Activated CD4-positive, alpha-beta memory T cell treated with anti-CD3 and anti-CD28 coated beads for 36 hours (primary cell): ENCODE measurements at places on chromosomes 13 and 19. TPM values are rescaled to one million over a fixed set of nuclear protein-coding genes. Genes with fewer than 3 reads are reported as not detected.

The FUT6 gene
- not detected for total RNA-seq

The NLRP11 gene
- not detected for total RNA-seq

DNA sequence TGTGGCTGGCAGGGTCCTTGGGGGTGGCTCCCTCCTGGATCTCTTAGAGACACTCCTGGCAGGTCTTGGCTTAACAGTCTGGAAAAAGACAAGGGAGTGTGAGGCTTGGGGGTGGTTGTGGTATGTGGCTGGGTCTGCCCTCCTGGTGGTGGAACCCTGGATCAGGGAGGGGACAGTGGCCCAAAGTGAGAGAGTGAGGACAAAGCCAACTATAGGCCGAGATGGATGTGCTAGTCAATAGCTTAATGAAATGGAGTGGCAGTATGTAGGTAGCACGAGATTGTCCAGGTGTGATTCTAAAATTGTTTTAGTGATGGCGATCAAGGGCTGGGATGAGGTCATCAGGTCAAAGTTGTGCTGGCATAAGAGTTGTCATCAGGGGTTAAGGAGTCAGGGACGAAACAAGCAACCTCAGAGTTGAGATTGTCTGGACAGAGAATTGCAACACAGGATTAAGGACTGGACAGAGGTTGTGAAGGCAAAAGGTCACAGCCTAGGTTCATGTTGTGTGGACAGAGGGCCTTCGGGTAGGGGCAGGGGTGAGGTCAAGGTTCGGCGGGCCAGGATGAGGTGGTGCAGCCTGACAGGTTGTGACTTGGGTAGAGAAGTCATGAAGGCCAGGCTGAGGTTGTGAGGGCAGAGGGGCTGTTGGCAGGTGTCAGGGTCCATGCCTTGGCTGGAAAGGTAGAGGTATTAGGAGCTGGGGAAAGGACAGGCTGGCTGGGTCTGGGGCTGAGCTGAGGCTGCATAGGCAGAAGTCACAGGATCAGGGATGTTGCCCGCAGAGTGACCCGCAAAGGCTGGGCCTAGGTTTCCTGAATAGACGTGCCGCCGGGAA lies 4.5 kb upstream of the RASAL3 start:
- peaks cover 2% of the 10 kb centered on the region for H3K36me3 ChIP-seq
- DNase-seq: no peak
- peaks cover 55% of the 10 kb centered on the region for H3K4me1 ChIP-seq
- H3K27me3 ChIP-seq: no peaks in the 10 kb centered on the region
- peak overlapping the region; percentile 63 for H3K4me3 ChIP-seq

DNA sequence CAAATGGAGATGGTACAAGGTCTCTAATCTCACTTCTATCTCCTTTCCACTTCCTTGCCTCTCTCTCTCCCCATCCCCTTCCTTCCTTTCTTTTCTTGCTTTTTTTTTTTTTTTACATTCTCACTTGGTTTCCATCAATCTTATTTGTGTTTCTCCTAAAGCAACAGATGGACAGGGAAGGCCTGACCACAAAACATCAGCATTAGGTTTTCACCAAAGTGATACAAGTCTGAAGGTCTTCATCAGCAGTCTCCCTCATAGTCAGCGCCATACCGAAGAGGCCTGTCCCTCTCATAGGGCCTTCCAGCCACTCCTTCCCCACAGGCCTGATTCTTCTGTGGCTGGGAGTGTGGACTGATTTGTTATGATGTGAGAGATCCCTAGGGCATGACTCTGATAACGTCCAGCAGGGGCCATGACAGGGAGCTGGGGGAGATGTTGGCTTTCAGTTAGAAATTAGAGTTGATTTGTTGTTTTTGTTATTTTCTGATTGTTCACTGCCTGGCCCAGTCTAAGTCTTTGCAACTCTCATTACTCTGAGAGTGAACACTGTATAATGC lies 158.7 kb downstream of the SLC7A1 start:
- peaks cover 3% of the 10 kb centered on the region for H3K27me3 ChIP-seq
- H3K36me3 ChIP-seq: no peaks in the 10 kb centered on the region
- no peak overlapping the region for H3K4me3 ChIP-seq
- no peak overlapping the region for H3K27ac ChIP-seq
- no peaks in the 10 kb centered on the region for H3K4me1 ChIP-seq
- DNase-seq: no peak

GRCh38 chr19:10817291-10818038 lies 18.5 kb downstream of the TMED1 start:
- no peaks in the 10 kb centered on the region for H3K27me3 ChIP-seq
- no peak overlapping the region for H3K27ac ChIP-seq
- H3K4me1 ChIP-seq: peaks cover 10% of the 10 kb centered on the region
- DNase-seq: no peak
- no peak overlapping the region for H3K4me3 ChIP-seq
- peaks cover 27% of the 10 kb centered on the region for H3K36me3 ChIP-seq

DNA sequence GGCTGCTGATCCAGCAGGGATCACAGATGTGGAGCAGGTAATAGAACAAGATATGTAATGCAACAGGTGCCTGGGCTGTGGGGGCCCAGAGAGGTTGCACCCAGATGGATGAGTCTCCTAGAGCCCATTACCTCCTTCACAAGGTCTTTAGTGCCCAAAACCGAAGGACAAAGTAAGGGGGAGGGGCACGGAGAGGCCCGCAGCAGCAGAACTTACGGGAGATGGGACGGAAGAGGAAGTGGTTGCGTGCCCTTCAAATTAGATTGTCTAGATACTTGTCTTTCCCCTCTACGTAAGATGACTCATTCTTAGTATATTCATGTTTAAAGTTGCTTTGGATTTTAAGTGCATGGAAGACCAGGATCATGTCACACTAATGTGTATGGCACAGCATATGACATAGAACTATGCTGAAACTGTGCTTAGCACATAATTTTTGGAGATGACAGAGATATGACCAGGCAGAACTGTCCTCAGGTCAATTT lies 5.7 kb upstream of the MRPS31 start:
- H3K27ac ChIP-seq: peak overlapping the region; percentile 96
- peaks cover 31% of the 10 kb centered on the region for H3K4me1 ChIP-seq
- peak; percentile 87 for DNase-seq
- no peaks in the 10 kb centered on the region for H3K36me3 ChIP-seq
- peak overlapping the region; percentile 64 for H3K4me3 ChIP-seq

DNA sequence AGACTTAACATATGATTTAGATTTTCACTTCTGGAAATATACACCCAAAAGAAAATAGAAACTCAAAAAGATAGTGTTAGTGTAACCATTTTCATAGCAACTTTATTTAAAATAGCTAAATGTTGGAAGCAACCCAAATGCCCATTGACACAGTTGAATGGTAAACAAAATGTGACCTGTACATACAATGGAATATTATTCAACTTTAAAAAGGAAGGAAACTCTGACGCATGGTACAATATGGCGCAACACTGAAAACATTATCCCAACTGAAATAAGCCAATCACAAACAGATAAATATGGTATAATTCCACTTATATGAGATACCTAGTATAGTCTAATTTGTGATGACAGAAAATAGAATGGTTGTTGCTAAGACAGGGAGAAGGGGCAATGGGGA lies 1456.1 kb upstream of the MIR17HG start:
- no peak overlapping the region for H3K4me3 ChIP-seq
- no peaks in the 10 kb centered on the region for H3K36me3 ChIP-seq
- no peaks in the 10 kb centered on the region for H3K4me1 ChIP-seq
- DNase-seq: no peak

DNA sequence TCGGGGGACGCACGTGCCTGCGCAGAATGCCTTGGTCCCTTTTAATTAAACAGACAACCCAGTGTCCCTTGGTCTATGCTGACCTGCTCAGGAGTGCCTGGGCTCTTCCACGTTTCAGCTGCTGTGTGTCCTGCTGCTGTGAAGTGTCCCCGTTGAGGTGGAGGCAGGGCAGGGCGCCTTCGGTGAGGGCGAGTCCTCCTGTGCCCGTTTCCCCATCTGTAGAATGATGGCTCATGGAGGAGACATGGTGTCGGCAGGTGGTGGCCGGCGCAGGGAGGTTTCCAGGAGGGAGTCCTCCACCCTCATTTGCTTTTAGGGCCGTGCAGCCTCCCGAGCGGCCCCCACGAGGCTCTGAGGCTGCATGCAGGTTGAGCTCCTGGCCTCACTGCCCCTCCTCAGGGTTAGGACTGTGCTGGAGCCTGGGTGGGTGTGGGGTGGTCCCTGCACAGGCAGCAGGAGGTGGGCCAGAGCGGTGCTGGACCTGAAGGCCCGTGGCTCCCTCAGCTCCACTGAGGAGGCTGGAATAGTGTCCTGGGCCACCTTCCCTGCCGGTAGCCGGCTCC lies 8.8 kb downstream of the STK11 start:
- no peaks in the 10 kb centered on the region for H3K27me3 ChIP-seq
- DNase-seq: no peak
- peaks cover 16% of the 10 kb centered on the region for H3K36me3 ChIP-seq
- peak overlapping the region; percentile 97 for H3K27ac ChIP-seq

DNA sequence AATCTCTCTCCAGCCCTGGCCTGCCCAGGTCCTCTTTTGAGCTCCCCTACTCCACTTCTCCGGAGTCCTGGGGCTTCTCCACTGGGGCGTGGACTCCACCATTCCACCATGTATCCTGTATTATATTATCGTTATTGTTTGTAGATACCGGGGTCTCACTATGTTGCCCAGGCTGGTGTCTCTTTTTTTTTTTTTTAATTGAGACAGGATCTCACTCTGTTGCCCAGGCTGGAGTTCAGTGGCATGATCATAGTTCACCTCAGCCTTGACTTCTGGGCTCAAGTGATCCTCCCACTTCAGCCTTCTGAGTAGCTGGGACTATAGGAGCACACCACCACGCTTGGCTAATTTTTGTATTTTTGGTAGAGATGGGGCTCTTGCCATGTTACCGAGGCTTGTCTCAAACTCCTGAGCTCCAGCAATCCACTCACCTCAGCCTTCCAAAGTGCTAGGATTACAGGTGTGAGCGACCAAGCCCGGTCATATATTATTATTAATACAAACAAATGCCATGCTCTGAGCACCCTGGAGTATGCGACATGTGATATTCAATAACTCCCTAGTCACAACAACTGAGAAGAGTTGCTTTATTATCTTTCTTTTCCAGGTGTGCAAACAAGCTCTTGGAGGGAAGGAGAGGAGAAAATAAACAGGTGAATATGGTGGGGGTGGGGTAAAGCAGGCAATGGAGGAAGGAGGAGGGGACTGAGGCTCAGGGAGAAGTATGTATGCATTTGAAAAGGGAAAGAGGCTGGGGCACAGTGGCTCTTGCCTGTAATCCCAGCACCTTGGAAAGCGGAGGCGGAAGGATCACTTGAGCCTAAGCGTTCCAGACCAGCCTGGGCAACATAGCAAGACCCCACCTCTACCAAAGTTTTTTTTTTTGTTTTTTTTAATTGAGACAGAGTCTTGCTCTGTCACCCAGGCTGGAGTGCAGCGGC lies 2.8 kb upstream of the CERS4 start:
- peaks cover 12% of the 10 kb centered on the region for H3K4me1 ChIP-seq
- DNase-seq: no peak
- H3K36me3 ChIP-seq: peaks cover 6% of the 10 kb centered on the region
- H3K27me3 ChIP-seq: no peaks in the 10 kb centered on the region
- H3K27ac ChIP-seq: no peak overlapping the region

DNA sequence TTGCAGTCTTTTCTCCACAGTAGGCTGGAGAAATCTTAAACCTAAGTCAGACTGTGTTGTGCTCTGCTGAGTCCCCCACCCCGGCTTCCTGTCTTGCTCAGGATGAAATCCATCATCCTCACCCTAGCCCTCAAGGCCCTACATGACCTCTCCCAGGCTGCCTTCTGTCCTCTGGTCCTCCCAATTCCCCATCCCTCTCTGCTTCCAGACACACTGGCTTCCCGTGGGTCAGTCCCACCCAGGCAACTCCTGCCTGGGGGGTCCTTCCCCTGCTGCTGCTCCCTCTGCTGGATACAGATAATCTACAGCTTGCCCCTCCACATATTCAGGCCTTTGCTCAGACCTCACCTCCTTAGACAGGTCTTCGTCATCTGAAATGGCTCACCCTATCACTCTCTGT lies 18.4 kb upstream of the CBY2 start:
- H3K36me3 ChIP-seq: no peaks in the 10 kb centered on the region
- no peak overlapping the region for H3K27ac ChIP-seq
- H3K27me3 ChIP-seq: no peaks in the 10 kb centered on the region
- H3K4me1 ChIP-seq: no peaks in the 10 kb centered on the region

GRCh38 chr19:17522988-17523872 lies 11.8 kb downstream of the PGLS start:
- peak overlapping the region; percentile 24 for H3K4me3 ChIP-seq
- peaks cover 11% of the 10 kb centered on the region for H3K36me3 ChIP-seq
- peak; percentile 80 for DNase-seq
- H3K4me1 ChIP-seq: peaks cover 22% of the 10 kb centered on the region
